Stimulated activated CD4-positive, alpha-beta T cell treated with anti-CD3 and anti-CD28 coated beads, Interleukin-4, amount 100 ng/mL, for 48 hours (primary cell): ENCODE measurements at places on chromosomes 2 and 18.

- DNase-seq: no peak
Measured at GRCh38 chr18:48186861-48187260, 222.3 kb downstream of the ZBTB7C start.

DNA sequence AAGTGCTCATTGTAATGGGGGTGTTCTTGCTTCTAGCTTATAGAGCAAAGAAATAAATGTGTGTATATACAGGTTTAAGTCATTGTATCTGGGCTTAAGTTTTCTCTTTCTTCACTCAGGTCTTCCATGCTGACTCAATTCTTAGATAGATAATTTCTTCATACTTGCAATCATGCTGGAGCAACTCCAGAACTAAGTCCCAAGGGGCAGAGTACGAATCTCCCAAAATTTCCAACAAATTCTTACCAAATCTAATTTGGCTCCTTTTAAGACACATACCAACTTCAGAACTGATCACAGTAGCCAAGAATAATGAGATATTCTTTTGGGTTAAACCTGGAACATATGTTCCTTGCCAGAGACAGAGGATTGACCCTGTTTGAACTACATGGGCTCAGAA, 4.3 kb upstream of the SPAG16 start:
- no peak for DNase-seq

DNA sequence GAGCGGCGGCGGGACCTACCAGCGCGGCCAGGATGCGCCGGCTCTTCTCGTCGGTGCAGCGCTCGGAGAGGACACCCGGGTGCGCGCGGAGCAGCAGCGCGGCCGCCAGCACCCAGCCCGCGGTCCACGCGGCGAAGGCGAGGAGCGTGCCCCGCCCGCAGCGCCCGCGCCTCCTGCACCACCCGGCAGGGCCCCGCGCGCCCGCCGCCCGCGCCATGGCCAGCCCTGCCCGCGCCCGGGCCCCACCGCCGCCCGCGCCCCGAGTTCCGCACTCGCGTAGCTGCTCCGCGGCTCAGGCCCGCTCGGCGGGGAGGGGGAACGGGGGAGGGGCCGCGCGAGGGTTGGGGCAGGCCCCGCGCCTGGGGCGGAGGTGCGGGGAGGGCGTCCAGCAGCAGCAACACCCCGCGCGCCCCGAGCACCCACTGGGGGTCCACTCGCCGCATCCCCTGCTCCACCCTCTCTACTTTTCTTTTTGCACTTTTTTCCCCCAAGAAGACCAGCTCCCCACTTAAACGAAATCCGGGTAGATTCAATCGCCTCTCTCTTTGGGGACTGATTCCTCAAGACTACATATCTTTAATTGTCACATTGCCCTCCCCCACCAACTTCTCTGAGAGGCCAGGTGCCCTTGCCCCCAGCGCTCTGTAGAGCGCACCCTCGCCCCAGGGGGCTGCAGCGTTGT, at the start of gene DIPK1C:
TSS of gene DIPK1C (minus strand) at position 266 of the 682 bp plus-strand sequence. CDS start at position 217, 49 bp downstream.
- DNase-seq: no peak

DNA sequence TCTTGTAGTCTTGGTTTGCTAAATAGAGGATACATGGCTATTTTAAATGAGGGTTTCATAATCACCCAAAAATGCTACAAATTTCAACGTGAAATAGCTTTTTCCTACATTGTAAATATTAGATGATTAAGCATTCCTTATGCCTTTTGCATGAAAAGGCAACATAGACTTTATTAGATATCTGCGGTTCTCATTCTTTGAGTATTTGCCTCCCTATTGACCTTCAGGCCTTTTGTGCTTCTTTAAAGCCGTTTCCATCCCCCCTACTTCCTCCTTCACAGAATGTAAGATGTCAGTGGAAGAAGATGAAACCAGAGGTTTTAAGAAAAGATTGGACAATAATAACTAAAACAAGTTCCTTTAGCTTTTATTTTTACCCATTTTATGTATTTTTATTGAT, 144.1 kb downstream of the UBE2E3 start:
- no peak for DNase-seq

DNA sequence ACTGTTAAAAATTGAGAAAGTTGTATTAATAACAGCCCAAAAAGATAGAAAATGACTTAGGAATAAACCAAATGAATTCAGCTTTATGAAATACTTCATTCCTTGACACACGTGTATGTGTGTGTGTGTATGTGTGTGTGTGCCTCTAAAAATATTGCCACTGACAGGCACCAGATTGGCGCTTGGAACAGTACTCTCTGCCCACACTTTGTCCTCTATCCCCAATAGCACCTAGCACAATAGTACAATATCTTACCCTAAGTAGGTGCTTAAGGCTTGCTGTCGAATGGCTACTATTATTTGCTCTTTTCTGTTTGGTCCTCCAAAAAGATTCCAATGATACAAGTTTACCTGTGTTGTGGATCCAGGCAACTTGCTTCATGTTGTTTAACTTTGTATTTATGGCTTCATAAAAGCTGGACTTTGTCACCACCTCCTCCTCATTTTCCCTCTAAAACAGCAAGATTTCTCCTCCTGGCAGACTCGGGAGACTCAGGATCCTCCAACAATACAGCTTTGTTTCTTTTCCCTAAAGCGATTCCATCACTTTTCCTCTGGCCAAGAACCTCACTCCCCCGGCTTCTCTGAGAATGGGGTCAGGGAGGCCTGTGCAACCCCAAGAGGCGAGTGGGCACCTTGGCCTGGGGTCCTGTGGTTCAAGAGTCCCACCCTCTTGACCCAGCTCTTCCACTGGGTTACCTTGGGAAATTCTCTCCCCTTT, 43.3 kb upstream of the LCLAT1 start:
- no peak for DNase-seq

GRCh38 chr2:126227250-126227649, 428.7 kb upstream of the GYPC start:
- DNase-seq: no peak

DNA sequence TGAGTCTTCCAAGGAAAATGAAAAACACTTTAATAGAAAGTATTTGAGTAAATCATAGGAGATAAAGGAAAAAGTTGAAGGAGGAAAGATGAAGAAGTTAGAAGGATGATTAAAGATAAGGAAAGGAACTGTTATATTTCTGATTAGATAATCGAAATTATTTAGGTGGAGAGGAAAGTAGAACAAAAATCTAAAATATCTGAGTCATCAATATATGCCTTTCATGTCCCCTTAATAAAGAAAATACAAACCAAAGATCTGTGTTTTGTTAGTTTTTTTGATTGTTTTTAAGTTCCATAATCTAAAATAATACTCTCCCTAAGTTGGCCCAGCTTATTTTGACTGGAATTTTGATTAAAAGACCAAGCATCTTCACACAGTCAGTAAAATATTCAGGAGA, 412.9 kb upstream of the DDX18 start:
- DNase-seq: no peak

- DNase-seq: no peak
Measured at GRCh38 chr2:126864861-126865260, 33.8 kb upstream of the TEX51 start.

- peak; percentile 56 for DNase-seq
Measured at GRCh38 chr18:69948919-69949537, 1.4 kb upstream of the CD226 start.

GRCh38 chr18:2482706-2483475, 88.4 kb downstream of the METTL4 start:
- no peak for DNase-seq

DNA sequence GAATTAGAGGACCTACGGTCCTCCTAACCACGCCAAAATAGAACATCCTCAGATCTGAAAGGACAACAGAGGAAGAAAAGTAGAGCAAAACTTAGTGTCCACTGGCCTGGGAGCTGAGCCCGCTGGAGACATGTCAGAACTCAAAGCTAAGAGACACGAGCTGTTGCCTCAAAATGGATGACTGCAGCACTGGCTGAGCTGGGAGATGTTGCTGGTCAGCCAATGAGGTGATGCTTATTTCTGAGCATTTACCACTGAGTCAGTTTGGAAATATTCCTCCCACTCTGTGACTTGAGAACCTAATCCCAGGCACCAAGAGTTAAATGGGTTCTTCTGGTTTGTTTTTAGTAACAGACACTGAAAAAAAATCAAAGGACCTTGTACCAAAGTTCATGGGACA, 32.6 kb downstream of the FBXO15 start:
- DNase-seq: no peak

DNA sequence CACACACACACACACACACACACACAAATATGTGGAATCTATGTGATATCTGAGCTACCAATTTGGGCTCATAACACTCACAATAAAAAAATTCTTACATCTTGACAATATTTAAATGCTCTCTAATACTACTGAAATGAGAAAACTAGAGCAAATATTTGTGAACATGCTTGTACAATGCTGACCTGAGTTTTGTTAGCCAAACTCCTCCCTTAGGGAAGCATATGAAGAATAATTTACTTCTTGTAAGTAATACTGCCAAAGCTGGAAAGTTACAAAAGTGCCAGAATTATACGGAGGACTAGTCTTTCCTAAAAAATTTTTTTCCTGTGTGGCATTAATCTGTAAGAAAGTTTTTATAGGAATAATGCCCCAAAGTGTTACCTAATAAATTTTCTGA, 18.5 kb downstream of the MBD2 start:
- no peak for DNase-seq

DNA sequence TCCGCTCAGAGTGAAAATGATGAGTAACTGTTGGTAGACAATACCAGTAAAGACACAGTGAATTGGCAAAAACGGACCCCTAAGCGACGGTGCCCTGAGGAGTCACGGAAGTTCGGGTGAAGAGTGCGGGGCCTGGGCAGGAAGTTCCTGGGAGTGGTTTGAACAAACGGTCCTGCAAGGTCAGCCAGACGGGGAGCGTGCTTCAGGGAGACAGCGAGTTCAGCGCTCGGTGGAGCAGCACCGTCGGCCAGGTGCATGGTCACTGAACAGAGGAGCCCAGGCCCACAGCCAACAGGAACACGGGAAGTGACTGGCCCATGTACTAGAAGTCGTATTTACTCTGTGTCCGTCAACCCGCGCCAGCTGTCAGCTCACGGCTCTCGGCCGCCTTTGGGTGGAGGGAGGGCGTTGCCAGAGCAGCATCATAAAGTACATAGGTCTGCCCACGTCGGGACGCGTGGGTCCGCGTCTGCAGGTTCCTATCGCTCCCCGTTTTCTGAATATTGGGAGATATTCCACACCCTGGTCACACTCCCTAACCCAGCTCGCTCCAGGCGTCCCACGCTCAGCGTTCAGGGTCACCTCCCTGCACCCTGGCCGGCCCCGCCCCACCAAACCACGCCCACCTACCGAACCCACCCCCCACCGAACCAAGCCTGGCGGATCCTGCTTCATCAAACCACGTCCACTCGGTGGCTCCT, 75.6 kb upstream of the UXS1 start:
- no peak for DNase-seq

DNA sequence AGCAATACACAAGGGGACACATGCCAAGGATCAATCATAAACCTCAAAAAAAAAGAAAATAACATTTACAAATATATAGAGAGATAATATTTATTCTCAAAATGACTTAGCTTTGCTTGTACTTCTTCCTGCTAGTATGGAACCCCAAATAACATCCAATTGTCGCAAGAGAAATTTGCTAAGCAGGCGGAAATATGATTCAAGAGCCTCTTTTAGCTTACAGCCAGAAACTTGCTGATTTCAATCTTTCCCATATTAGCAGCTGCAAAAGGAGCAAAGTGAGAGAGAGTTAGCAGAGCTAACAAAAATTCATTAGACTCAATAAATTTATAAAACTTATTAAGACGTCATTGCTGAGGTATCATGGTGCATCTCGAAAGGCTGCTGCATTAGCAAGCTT, 294.9 kb downstream of the FSIP2 start:
- DNase-seq: no peak

DNA sequence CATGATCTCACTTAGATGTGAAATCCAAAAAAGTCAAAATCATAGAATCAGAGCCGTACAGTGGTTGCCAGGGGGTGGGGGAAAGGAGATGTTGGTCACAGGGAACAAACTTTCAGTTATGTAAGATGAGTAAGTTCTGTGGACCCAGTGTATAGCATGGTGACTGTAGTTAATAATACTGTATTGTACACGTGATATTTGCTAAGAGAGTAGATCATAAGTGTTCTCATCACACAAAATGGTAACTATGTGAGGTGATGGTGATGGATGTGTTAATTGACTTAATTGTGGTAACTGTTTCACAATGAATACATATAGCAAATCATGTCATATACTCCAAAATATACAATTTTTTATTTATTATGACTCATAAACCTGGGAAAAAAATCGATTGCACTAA, 202.1 kb upstream of the SMAD7 start:
- no peak for DNase-seq

- no peak for DNase-seq
Measured at GRCh38 chr2:42572297-42573081, 4.1 kb downstream of the MTA3 start.

GRCh38 chr2:220959391-220959802, 612.7 kb downstream of the EPHA4 start:
- no peak for DNase-seq

DNA sequence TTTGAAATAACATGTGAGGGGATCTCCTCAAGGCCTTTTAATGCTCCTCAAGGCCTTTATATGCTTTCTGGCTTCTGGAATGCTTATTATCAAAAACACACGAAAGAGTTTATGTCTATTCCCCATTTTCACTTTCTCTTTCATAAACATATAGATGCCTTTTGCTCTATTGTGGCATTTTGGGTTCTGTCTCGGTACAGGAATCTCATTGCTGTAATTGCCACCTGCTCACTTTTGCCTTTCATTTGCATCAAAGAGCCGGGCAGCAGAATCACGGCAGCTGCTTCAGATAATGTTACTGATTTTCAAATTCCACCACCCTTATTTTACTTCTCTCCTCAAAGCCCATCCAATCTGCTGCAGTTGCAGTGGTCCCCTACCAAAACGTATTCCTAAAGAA, 54.8 kb upstream of the LPIN2 start:
- no peak for DNase-seq

DNA sequence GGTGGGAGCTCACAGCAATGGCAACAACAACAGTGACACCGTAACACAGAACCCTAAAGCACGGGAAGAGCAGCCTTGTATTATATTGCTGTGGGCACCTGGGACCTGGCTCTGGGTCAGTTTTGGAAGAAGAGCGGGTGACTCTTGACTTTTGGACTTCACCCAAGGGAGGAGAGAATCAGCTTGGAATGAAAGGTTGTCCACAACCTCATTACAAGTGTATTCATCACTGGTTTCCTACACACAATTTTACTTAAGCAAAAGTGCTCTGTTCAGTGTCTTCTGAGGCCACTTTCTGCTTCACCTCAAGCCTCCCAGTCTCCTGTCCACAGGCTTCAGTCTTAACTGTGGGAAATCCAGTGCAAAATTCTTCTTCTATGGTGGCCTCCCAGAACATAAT, 263.8 kb downstream of the KCNE4 start:
- no peak for DNase-seq

DNA sequence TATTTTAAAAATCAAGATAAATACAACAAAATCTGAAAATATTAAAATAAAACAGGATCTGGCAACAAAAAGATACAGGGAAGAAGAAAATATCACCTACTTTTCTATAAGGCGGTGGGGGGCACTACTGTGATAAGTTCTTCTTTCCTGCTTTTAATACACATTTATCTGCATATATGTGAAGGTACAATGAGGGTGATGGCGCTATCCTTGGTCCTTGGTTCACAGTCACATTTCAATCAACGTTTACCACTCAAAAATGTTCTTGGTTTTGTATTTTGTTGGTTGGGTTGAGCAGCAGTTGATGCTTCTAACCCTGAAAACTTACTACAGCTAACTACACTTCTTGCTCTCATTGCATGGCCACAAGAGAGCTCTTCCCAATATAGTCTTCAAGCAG, 112.4 kb downstream of the COL6A3 start:
- no peak for DNase-seq

- no peak for DNase-seq
Measured at GRCh38 chr2:219500135-219500534, 1.4 kb downstream of the GMPPA start.

GRCh38 chr2:195863564-195863963, 205.1 kb downstream of the DNAH7 start:
- no peak for DNase-seq

GRCh38 chr2:28725021-28725711, 26.5 kb upstream of the PPP1CB start:
- DNase-seq: no peak
